ENCODE measurements at places on chromosomes 7 and 10.
A peak's percentile ranks its signal among the peaks of the same experiment; 100 is the strongest.

DNA sequence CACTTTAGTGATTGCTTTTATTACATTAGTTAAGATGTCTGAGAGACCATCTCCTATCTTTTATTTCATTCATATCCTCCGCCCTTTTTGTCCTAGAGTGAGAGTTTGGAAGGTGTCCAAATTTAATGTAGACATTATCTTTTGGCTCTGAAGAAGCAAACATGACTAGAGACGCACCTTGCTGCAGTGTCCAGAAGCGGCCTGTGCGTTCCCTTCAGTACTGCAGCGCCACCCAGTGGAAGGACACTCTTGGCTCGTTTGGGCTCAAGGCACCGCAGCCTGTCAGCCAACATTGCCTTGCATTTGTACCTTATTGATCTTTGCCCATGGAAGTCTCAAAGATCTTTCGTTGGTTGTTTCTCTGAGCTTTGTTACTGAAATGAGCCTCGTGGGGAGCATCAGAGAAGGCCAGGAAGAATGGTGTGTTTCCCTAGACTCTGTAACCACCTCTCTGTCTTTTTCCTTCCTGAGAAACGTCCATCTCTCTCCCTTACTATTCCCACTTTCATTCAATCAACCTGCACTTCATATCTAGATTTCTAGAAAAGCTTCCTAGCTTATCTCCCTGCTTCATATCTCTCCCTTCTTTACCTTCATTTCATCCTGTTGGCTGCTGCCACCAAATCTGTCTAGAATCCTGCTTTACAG is 10.4 kb upstream of the CLCN1 start:
- H3K4me3 ChIP-seq: no peak overlapping the region
- peaks cover 97% of the 10 kb centered on the region for H3K36me3 ChIP-seq
- no peaks in the 10 kb centered on the region for H3K27me3 ChIP-seq
- DNase-seq: peak; percentile 55

GRCh38 chr10:128463991-128464760 is 338.0 kb upstream of the MKI67 start:
- H3K4me1 ChIP-seq: peaks cover 24% of the 10 kb centered on the region
- no peak for DNase-seq
- H3K36me3 ChIP-seq: no peaks in the 10 kb centered on the region
- no peak overlapping the region for H3K27ac ChIP-seq

DNA sequence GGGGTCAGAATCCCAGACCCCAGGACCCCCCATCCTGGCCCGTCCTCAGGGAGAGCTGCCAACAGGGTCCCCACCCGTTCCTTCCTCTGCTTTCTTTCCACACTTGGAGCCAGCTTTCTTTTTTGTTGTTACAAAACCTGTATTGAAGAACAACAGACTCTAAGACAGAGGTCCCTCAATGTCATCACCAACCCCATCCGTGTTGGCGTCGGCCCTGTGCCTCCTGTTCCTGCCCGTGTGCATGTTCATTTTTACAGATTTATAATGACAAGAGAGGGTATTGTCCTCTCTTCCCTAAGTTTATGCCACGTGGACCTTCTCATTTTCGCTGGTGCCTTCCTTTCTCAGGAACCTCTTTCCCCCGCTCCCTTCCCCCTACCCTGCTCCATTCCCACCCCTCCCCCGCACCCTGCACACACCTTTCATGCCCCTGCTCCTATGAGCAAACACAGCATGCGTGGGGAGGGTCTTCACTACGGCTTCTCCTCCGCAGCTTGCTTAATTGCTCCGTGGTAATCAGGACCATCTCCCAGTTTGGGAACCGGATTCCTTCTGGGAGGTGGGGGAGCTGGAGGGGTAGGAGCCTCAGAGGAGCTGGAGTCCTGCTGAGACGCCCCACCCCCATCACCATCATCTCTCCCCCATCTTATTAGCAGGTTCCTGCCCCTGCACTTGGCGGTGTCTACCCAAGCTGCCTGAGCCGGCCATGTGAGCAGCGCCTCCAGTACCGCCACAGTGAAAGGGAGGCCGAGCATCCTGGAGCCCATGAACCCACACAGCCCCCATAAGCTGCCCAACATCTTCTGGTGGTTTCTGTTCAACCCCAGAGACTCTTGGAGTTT is 88.0 kb upstream of the INSIG1 start:
- H3K4me3 ChIP-seq: no peak overlapping the region
- peaks cover 18% of the 10 kb centered on the region for H3K27me3 ChIP-seq
- H3K27ac ChIP-seq: no peak overlapping the region

DNA sequence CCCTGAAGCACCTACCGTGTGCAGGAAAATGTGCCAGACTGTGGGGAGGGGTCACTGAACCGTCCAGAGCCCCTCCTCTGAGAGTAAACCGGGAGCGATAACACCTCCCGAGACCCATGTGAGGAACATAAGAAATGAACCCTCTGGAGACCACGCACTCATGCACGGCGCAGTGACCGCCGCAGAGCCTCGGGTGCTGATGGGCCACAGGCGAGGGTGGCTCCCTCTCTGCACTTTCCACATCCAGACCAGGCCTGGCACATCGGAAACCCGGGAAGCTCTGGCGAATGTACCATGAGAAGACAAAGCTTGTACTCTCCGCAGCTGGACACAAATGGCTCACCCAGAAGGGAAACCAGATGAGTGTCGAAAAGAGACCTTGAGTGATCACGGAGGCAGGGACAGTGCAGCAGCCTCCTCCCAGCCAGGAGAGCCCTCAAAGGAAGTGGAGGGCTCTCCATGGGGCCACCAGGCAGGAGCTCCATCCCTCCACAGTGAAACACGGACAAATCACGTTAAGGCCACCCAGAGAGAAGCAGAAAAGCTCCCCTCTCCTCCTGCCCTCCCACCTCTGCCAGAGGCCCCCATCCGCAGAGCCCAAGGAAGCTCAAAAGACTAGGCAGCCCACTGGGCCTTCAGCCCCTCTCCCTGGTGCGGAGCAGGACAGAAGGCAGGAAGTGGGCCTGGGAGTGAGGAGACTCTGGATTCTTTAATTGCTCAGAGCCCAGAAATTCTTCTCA is 178.1 kb upstream of the PPP2R2D start:
- no peaks in the 10 kb centered on the region for H3K36me3 ChIP-seq
- peaks cover 20% of the 10 kb centered on the region for H3K27me3 ChIP-seq
- no peak for DNase-seq
- peaks cover 37% of the 10 kb centered on the region for H3K4me1 ChIP-seq
- no peak overlapping the region for H3K4me3 ChIP-seq
- H3K27ac ChIP-seq: no peak overlapping the region

DNA sequence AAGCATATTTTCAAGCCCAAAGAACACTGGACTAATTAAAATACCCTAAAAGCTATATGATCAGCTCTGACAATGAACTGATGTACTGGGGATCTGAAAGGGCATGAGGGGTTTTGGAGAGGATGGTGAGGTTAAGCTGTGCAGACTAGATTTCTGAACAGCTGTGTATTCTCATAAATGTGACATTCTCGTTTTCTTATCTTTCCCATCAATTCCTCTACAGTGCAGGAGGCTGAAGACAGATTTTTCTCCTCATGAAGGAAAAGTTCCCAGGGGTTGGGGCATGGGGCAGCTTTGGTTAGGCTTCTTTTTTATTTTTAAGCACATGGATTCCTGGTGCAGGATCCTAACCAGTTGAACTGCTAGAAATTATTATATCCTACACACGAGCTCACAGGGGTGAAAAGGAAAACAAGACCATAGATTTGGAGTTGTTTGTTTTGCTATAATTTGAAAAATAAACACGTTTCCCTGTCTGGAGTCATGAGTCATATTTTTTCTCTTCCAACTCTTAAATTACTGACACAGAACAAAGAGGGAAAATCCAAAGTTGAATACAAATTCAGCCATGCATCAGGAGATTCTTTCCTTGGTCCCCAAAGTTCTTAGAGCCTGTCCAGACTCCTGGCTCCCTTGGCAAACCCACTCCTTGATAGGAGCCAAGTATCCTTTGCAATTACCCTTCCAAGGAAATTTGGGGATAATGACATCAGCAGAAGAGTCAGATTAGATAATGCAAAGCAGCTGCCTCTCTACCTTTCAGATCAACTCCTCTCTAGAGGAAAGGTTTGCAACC is 147.7 kb upstream of the NPVF start:
- H3K36me3 ChIP-seq: peaks cover 8% of the 10 kb centered on the region
- no peak overlapping the region for H3K4me3 ChIP-seq
- no peak for DNase-seq
- peak overlapping the region; percentile 27 for H3K27ac ChIP-seq

GRCh38 chr7:80277434-80278427 is 143.1 kb downstream of the GNAI1 start:
- no peak for DNase-seq
- peaks cover 18% of the 10 kb centered on the region for H3K4me1 ChIP-seq
- H3K27ac ChIP-seq: peak overlapping the region; percentile 80
- no peak overlapping the region for H3K4me3 ChIP-seq
- H3K36me3 ChIP-seq: no peaks in the 10 kb centered on the region

- H3K4me1 ChIP-seq: peaks cover 24% of the 10 kb centered on the region
- no peak for DNase-seq
- H3K4me3 ChIP-seq: no peak overlapping the region
- peaks cover 37% of the 10 kb centered on the region for H3K36me3 ChIP-seq
- H3K27ac ChIP-seq: peak overlapping the region; percentile 83
- peaks cover 2% of the 10 kb centered on the region for H3K27me3 ChIP-seq
Observed at GRCh38 chr7:44981035-44981706, 2.4 kb upstream of the MYO1G start.

GRCh38 chr10:43389867-43390266 is 18.4 kb downstream of the FXYD4 start:
- no peak overlapping the region for H3K4me3 ChIP-seq
- H3K27me3 ChIP-seq: no peaks in the 10 kb centered on the region
- H3K4me1 ChIP-seq: peaks cover 37% of the 10 kb centered on the region

- no peak overlapping the region for H3K27ac ChIP-seq
- peaks cover 15% of the 10 kb centered on the region for H3K27me3 ChIP-seq
- no peak for DNase-seq
Observed at GRCh38 chr7:156903232-156903909, 10.4 kb upstream of the LMBR1 start.

DNA sequence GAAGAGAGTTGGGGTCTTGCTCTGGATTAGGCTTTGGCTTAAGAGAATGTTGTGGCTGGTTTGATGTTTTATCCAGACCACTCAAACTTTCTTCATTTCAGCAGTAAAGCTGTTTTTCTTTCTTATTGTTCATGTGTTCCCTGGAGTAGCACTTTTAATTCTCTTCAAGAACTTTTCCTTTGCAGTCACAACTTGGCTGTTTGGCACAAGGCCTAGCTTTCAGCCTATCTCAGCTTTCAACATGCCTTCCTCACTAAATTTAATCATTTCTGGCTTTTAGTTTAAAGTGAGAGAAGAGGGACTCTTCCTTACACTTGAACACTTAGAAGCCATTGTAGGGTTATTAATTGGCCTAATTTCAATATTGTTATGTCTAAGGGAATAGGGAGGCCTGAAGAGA is 18.1 kb downstream of the CCDC126 start:
- H3K36me3 ChIP-seq: peaks cover 94% of the 10 kb centered on the region
- no peaks in the 10 kb centered on the region for H3K27me3 ChIP-seq
- no peak for DNase-seq
- H3K27ac ChIP-seq: no peak overlapping the region

- no peak for DNase-seq
- H3K36me3 ChIP-seq: no peaks in the 10 kb centered on the region
- no peak overlapping the region for H3K4me3 ChIP-seq
- peaks cover 20% of the 10 kb centered on the region for H3K27me3 ChIP-seq
Observed at GRCh38 chr7:158373476-158374133, 214.0 kb downstream of the PTPRN2 start.

- H3K27me3 ChIP-seq: no peaks in the 10 kb centered on the region
- H3K36me3 ChIP-seq: peaks cover 17% of the 10 kb centered on the region
- H3K4me3 ChIP-seq: no peak overlapping the region
Observed at GRCh38 chr7:26743205-26743604, 121.2 kb downstream of the SKAP2 start.

DNA sequence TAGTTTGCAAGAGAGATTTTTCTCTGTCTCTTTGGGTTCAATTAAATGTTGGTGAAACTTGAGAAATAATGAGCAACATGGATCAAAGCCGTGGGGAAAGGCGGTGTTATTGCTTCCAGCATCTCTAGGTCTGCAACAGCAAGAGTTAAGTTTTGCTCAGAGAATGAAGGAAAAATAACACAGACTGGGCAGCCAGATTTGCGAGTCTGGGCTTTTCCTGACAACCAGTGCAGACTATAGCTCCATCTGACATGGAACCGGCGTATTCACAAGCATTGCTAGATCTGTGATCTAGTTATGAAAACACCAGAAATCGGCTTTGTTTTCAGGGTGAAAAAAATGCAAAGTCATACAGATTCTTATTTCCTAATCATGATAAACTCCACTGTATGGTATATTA is 110.4 kb downstream of the CAMK1D start:
- H3K4me1 ChIP-seq: peaks cover 41% of the 10 kb centered on the region
- peak overlapping the region; percentile 26 for H3K27ac ChIP-seq
- peaks cover 2% of the 10 kb centered on the region for H3K27me3 ChIP-seq
- no peak for DNase-seq

DNA sequence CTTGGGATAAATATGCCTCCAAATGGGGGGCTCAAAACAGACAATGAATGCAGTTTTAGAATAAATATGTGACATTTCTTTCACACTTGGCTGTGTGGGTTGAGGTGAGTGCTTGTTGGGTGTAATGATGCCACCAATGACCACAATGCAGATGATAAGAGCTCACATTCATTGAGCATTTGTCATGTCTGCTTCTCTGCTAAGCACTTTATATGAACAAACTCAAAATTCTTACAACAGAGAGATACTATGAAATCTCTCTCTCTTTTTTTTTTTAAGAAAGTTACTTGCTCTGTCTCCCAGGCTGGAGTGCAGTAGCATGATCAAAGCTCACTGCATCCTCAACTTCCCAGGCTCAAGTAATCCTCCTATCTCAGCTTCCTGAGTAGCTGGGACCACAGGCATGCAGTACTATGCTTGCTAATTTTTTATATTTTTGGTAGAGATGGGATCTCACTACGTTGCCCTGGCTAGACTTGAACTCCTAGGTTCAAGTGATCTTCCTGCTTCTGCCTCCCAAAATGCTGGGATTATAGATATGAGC is 185.4 kb downstream of the JCAD start:
- no peaks in the 10 kb centered on the region for H3K36me3 ChIP-seq
- H3K4me1 ChIP-seq: peaks cover 29% of the 10 kb centered on the region
- no peak for DNase-seq
- no peak overlapping the region for H3K27ac ChIP-seq
- H3K27me3 ChIP-seq: peaks cover 4% of the 10 kb centered on the region

GRCh38 chr10:97131666-97132065 is 54.1 kb downstream of the SLIT1 start:
- DNase-seq: no peak
- peaks cover 12% of the 10 kb centered on the region for H3K27me3 ChIP-seq
- H3K36me3 ChIP-seq: no peaks in the 10 kb centered on the region

DNA sequence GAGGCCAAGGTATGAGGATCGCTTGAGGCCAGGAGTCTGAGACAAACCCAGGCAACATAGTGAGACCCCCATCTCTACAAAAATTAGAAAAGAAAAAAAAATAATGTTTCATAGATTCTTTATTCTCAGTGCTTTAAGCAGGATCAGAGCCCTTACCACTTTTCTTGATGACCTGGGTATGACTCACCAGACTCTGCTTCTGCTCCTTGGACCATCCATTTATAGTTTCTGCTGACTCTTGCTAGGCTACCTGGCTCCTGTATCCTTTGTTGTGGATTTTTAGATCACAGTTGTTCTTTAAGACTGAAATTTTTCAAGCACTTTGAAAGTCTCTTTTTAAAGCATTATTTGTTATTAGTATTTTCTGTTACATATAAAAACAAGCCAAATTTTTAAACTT is 411.1 kb downstream of the GFRA1 start:
- H3K27ac ChIP-seq: no peak overlapping the region
- H3K36me3 ChIP-seq: no peaks in the 10 kb centered on the region
- peaks cover 3% of the 10 kb centered on the region for H3K27me3 ChIP-seq
- H3K4me3 ChIP-seq: no peak overlapping the region

Data from nephron progenitor cell (in vitro differentiated cells).